Activated CD4-positive, alpha-beta memory T cell treated with anti-CD3 and anti-CD28 coated beads for 36 hours (primary cell): ENCODE measurements at places on chromosomes 1 and 21. TPM values are rescaled to one million over a fixed set of nuclear protein-coding genes. Genes with fewer than 3 reads are reported as not detected.
A peak's percentile ranks its signal among the peaks of the same experiment; 100 is the strongest.

DNA sequence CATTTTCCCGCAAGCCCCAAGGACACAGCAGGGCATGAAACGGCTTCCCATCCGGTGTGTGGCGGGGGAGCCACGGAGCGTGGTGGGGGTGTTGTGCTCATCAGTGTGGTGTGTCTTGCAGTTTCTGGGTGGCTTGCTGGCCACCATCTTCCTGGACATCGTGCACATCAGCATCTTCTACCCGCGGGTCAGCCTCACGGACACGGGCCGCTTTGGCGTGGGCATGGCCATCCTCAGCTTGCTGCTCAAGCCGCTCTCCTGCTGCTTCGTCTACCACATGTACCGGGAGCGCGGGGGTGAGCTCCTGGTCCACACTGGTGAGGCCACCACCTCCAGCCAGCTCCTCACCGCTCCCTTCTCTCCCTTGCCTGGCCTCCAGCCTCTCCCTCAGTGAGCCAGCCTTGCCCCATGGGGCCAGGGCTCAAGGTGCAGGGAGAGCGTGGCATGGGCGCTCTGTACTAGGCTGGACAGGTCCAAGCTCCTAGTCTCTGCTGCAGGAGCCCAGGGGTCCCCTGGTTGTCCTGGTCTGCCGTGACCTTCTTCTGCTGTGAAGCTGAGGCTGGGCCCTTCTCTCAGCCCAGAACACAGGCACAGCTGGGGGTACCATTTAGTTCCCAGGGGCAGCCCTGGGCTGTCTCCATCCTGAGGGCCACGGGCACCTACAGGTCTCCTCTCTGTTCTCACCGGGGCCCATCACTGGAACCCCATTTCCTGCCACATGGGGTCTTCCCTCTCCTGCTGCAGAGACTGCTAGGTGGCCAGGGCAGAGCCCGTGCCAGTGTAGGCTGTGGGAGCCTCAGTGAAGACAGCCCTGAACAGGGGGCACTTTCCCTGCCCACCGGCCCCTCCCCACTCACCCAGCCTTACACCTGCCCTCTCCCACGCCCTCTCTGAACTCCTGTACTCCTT, 12.6 kb downstream of the AGTRAP start:
- H3K27ac ChIP-seq, result peak overlapping the region; percentile 48
- peaks cover 4% of the 10 kb centered on the region for H3K36me3 ChIP-seq
- peaks cover 18% of the 10 kb centered on the region for H3K4me1 ChIP-seq
- no peak overlapping the region for H3K4me3 ChIP-seq

DNA sequence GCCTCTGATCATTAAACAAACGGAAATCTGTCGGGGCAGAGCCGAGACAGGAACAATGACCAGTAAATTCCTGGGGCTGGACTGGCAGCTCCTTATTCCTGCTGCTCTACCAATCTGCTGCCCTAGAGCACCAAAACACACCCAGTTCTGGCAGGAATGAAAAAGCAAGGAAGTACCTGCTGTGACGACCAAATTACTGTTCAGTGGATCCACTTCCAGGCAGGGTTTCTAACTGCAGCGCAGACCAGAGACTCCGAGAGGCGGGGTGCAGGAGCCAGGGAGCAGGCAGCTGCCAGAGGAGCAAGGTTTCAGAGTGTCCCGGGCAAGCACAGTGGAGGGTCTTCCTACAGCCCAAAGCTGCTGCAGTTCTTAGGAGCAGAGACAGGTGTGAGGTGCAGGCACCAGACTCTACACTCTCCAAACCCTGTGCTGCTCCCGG, 32.4 kb downstream of the KANK4 start:
- H3K36me3 ChIP-seq, result no peaks in the 10 kb centered on the region
- H3K27me3 ChIP-seq, result peaks cover 30% of the 10 kb centered on the region
- no peak overlapping the region for H3K27ac ChIP-seq
- no peak overlapping the region for H3K4me3 ChIP-seq
- H3K4me1 ChIP-seq, result no peaks in the 10 kb centered on the region

DNA sequence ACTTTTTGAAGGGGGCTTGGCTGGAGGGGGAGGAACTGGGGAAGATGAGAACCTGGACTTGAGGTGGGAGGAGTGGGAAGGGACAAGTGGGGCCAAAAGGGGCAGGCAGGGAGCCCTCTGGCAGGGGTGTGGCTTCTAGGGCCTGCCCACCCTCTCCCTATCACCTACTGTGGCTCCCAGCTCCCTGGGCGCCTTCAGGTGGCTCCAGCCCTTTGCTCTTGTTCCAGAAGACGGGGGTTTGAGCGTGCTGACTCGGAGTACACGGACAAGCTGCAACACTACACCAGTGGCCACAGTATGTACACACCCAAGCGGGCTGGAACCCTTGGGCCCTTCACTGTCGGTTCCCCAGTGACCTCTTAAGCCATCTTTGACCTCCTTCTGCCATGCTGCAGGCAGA, 76.5 kb downstream of the LACTBL1 start:
- H3K4me3 ChIP-seq, result no peak overlapping the region
- no peaks in the 10 kb centered on the region for H3K36me3 ChIP-seq
- peaks cover 6% of the 10 kb centered on the region for H3K27me3 ChIP-seq
- DNase-seq, result no peak
- H3K27ac ChIP-seq, result no peak overlapping the region
- no peaks in the 10 kb centered on the region for H3K4me1 ChIP-seq

- H3K4me3 ChIP-seq, result no peak overlapping the region
- H3K36me3 ChIP-seq, result no peaks in the 10 kb centered on the region
- no peak overlapping the region for H3K27ac ChIP-seq
- H3K27me3 ChIP-seq, result no peaks in the 10 kb centered on the region
These were observed 785.9 kb upstream of the TPTE start for GRCh38 chr21:9735421-9735961.

- DNase-seq, result no peak
- H3K4me1 ChIP-seq, result peaks cover 66% of the 10 kb centered on the region
- no peaks in the 10 kb centered on the region for H3K27me3 ChIP-seq
- H3K27ac ChIP-seq, result peak overlapping the region; percentile 7
These were observed 7.9 kb downstream of the SLAMF7 start for GRCh38 chr1:160746836-160747500.

- H3K4me3 ChIP-seq, result no peak overlapping the region
- no peak for DNase-seq
- H3K27ac ChIP-seq, result peak overlapping the region; percentile 15
- no peaks in the 10 kb centered on the region for H3K27me3 ChIP-seq
- H3K36me3 ChIP-seq, result peaks cover 58% of the 10 kb centered on the region
These were observed 8.2 kb downstream of the LRRC8B start for GRCh38 chr1:89532866-89533265.

DNA sequence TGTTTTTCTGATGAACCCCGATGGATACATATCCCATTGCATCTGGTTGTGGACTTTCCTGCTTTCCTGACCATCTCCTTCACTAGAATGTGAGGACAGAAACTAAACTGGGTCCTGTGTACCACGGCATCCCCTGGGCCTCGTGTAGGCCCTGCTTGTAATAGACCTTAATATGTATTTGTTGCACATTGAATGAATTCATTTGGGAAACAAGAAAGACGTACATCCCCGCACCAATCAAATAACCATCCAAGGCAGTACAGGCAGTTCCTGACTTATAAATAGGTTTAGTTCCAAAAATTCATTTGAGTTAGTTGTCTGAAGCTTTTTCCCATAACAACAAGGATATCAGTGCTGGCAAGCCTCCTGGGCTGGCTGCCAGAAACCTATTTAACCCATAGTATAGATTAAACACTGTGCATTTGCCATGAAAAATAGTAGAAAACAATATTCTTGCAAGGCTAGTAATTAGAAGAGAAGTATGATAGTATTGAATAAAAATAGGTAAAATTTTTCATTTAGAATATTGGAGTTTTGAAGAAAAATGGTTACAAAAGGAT, 81.8 kb upstream of the CD34 start:
- no peak overlapping the region for H3K27ac ChIP-seq
- no peaks in the 10 kb centered on the region for H3K4me1 ChIP-seq
- H3K4me3 ChIP-seq, result no peak overlapping the region
- H3K36me3 ChIP-seq, result no peaks in the 10 kb centered on the region

DNA sequence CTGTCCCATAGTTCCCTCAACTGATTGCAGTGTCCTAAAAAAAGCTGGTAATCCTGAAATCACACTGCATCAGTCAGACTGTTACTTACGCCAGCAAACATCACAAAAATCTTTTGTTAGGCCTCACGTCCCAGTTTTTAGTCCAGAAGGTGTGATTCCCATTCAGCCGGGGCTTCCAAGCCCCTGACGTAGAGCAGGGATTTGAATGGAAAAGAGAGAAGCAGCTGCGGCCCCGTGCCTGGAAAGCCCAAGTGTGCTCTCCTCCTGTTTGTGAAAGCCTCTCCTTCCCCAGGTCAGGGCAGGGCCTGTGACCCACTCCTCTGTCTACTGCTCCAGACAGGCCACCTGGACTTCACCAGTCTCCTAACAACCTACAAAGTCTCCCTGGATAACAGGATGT, 20.7 kb downstream of the KCNA10 start:
- no peaks in the 10 kb centered on the region for H3K36me3 ChIP-seq
- H3K4me3 ChIP-seq, result no peak overlapping the region
- no peak for DNase-seq

DNA sequence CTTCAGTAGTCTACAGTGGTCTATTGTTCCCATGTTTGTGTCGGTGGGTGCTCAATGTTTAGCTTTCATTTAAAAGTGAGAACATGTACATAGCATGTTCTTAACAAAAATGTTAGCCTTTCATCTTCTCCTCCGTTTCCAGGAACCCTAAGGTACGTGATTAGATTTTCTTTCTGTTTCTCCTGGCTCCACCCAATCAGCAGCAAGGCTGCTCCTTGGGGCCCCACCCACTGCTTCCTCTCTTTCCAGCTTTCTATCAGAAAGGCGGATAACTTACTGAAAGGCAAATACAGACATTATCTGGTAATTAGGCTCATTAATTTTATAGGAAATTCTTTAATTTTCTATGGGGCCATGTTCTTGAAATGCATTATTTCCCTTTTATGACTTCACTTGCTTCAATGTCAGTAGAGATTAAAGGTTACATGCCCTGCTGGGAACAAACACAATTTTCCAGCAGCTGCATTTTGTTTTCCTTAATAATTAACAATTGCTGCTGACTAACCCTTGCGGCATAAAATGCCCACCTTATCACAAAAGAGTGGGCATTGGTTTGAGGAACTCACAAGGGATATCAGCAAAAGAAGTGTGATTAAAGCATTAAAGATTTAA, 324.9 kb upstream of the SNX7 start:
- DNase-seq, result no peak
- no peaks in the 10 kb centered on the region for H3K36me3 ChIP-seq
- H3K27me3 ChIP-seq, result no peaks in the 10 kb centered on the region

- H3K4me1 ChIP-seq, result no peaks in the 10 kb centered on the region
- no peaks in the 10 kb centered on the region for H3K36me3 ChIP-seq
- no peak overlapping the region for H3K4me3 ChIP-seq
These were observed 356.6 kb downstream of the HHAT start for GRCh38 chr1:210685295-210685650.

GRCh38 chr1:89475269-89475668, 49.4 kb upstream of the LRRC8B start:
- H3K4me1 ChIP-seq, result no peaks in the 10 kb centered on the region
- H3K36me3 ChIP-seq, result peaks cover 8% of the 10 kb centered on the region
- DNase-seq, result no peak
- H3K27me3 ChIP-seq, result no peaks in the 10 kb centered on the region
- no peak overlapping the region for H3K4me3 ChIP-seq

GRCh38 chr1:201758499-201759050, 70.4 kb upstream of the IPO9 start:
- no peak overlapping the region for H3K4me3 ChIP-seq
- no peak overlapping the region for H3K27ac ChIP-seq
- no peaks in the 10 kb centered on the region for H3K36me3 ChIP-seq
- DNase-seq, result no peak

DNA sequence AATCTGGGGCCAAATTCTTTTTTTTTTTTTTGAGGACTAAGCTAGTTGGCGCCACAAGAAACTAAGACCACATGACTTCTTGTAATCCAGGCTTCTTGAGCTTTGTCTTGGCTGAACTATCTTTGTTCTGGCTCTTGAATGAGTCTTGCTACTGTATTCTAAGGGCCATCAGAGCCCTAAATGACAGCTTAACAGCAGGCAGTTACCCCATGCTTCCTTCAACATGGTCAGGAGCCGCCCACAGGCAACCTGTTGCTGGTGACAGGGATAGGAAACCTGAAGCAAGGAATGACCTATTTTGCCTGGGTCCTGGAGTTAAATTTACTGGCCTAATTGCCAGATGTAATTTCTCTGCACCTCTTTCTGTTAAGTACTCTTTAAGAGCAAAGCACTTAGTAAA, 188.2 kb upstream of the PLXNA2 start:
- no peak overlapping the region for H3K4me3 ChIP-seq
- no peak for DNase-seq
- H3K4me1 ChIP-seq, result no peaks in the 10 kb centered on the region

GRCh38 chr1:159829273-159829634, 2.6 kb downstream of the SLAMF8 start:
- H3K36me3 ChIP-seq, result peaks cover 6% of the 10 kb centered on the region
- H3K4me3 ChIP-seq, result no peak overlapping the region
- peaks cover 42% of the 10 kb centered on the region for H3K4me1 ChIP-seq
- H3K27ac ChIP-seq, result no peak overlapping the region

GRCh38 chr21:32381571-32381970, 11.2 kb downstream of the URB1 start:
- H3K27ac ChIP-seq, result no peak overlapping the region
- no peak for DNase-seq
- H3K27me3 ChIP-seq, result no peaks in the 10 kb centered on the region
- no peak overlapping the region for H3K4me3 ChIP-seq
- H3K4me1 ChIP-seq, result peaks cover 8% of the 10 kb centered on the region
- peaks cover 66% of the 10 kb centered on the region for H3K36me3 ChIP-seq

GRCh38 chr21:41425954-41426675, at the start of gene MX1:
Gene MX1 (plus strand): TSS chr21:41426239. CDS start chr21:41432071, 5,832 bp downstream.
- no peaks in the 10 kb centered on the region for H3K27me3 ChIP-seq
- peaks cover 27% of the 10 kb centered on the region for H3K4me1 ChIP-seq
- peak within 1 kb of the TSS; percentile 87 for H3K27ac ChIP-seq
- H3K36me3 ChIP-seq, result peaks cover 21% of the 10 kb centered on the region
- peak; percentile 93 for DNase-seq
- peak within 1 kb of the TSS; percentile 92 for H3K4me3 ChIP-seq

DNA sequence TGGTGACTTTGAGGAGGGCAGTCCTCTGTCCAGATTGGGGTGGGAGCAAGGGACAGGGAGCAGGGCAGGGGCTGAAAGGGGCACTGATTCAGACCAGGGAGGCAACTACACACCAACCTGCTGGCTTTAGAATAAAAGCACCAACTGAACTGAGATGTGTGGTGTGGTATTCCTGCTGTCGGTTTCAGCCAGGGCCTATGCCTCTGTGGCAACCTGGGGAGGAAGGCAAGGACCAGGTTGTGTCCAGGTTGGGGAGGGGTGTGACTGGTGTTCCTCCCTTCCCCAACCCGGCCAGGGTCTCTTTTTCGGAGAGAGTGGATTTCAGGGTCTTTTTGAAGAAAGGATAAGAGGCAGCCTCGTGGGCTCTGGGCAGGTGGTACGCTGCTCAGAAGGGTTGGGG, 6.3 kb downstream of the PROK1 start:
- H3K27ac ChIP-seq, result no peak overlapping the region
- no peaks in the 10 kb centered on the region for H3K36me3 ChIP-seq
- DNase-seq, result no peak
- H3K4me1 ChIP-seq, result no peaks in the 10 kb centered on the region
- H3K4me3 ChIP-seq, result no peak overlapping the region

The KLF17 gene
- not detected for total RNA-seq

The LRRC8B gene
- 41.1 TPM for total RNA-seq

The HSD3B2 gene
- not detected for total RNA-seq

The CD2 gene
- 355 TPM for total RNA-seq

The AUNIP gene
- 7.8 TPM for total RNA-seq

The BTBD19 gene
- 35.2 TPM for total RNA-seq

The AMY2A gene
- not detected for total RNA-seq

The AKR7A3 gene
- total RNA-seq, result 0.88 TPM

The STIL gene
- total RNA-seq, result 33.6 TPM

The C1QC gene
- total RNA-seq, result not detected

The GBP5 gene
- total RNA-seq, result 95.1 TPM

The DNASE2B gene
- total RNA-seq, result not detected

The C1orf21 gene
- 1.9 TPM for total RNA-seq
